ENCODE measurements at places on chromosomes 4 and X.
A peak's percentile ranks its signal among the peaks of the same experiment; 100 is the strongest.

- DNase-seq = no peak
Observed at GRCh38 chrX:21798677-21799219, 40.7 kb upstream of the MBTPS2 start.

DNA sequence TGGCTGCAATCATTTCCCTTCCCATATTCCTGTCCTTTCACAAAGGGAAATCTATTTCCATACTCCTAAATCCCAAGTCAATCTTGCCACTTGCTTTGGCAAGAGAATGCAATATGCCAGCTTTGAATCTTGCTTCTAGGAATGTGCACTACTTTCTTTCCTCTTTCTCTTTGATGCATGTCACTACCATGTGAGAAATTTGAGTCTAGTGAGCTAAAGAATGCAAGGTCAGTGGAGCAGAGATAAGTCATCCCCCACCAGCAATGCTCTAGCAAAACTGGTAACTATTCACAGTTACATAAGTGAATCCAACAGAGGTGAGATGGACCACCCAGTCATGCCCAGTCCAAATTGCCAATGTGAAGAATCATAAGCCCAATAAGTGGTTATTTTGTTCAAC lies 910.4 kb downstream of the RAB28 start:
- DNase-seq = no peak

- DNase-seq = no peak
Observed at GRCh38 chr4:145732001-145732815, 52.3 kb downstream of the C4orf51 start.

DNA sequence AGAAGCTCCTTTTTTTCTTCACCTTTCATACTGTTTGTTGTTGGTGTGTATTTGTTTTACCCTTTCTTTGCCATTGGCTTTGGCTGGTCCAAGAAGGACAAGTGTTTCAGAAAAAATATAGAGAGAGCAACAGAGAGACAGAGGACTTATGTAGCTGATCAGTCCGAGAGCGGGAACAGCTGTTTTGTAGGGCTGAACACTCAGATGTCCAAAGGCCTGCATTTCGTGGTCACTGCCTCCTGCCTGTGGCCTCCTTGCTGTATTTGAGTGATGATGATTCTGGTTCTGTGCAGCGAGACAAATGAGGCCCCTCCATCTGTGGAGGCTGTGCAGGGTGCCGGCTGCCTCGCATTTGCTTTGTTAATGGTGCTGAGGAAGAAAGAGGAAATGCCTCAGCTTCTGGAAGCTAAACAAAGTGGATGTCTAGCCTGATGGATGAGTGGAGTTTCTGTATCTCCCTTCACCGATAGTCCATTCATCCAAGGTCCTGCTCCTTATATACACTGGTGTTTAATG lies 19.8 kb upstream of the STOX2 start:
- DNase-seq = no peak

DNA sequence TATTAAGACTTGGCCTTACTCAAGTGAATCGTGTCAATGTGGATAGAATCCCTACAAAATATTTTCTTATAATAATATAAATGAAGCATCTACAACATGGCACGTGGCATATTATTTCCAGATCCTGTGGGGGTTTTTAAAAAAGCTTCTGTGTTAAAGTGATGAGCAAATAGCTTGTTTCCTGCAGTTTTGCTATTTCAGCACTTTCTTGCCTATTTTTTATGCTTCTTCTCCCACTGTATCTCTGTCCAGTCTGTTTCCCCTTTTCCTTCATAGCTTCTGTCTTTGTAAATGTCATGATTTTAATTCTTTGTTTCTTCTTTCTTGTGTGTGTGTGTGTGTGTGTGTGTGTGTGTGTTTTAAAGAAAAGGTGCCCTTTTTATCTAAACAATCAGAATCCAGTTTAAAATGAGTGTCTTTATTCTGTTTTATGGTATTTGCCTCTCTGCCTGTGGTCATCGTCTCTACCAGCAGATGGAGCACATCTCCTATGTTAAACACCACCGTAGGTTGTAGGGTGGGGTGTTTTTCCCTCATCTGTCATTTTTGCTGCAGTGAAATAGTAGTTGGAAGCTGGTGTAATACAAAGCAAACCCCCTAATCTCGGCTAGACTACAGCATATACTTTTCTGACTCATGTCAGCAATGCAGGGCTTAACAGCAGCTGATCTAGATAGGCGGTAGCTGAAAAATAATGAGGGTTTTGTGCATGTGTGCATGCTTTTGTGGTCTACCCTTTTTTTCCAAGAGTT lies 33.1 kb downstream of the FTHL17 start:
- no peak for DNase-seq

DNA sequence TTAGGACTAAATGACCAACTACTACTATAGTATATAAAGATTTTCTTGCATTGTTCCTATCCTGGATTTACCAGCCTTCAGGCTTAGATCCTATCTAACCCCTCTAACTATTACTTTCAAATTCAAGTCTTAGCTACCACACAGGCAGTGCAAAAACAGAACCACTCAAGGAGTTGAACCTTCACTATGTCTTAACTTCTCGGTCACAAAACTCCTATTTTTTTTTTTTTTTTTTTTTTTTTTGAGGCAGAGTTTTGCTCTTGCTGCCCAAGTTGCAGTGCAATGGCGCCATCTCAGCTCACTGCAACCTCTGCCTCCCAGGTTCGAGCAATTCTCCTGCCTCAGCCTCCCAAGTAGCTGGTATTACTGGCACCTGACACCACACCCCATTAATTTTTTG lies 6.3 kb upstream of the FAM200B start:
- no peak for DNase-seq

DNA sequence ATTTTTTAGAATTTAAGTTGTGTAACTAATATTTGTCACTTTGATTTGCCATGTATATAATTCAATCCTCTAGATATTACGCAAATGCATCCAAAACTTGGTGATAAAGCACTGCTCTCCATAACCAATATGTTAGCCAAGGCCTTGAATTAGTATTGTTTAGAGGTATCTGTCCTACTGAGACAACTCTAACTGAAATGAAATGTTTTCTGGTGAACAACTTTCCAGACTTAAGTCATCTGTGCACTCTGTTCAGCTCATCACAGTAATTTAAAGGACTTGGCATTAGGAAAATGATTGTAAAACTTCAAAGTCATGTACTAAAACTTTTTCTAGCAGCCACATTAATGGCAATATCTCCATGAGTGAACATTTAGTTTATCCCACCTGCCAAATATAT lies 73.1 kb downstream of the HPGD start:
- DNase-seq = no peak

DNA sequence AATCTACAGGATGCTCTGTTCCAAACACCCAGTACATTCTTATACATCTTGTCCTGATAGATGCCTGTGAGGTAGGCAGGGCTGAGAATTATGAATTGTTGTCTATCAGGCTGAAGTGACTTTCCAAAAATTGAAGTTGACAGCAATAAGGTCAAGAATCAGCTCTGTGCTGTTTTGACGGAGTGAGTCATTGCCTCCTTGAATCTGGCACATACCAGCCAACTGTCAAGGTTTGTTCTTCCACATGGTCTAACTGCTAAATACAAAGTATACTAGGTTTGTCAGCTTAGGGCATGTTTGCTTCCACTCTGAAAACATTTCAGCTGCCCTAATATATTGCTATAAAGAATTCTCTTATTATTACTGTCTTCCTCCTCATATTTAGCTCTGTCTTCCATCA lies 32.3 kb downstream of the SH3RF1 start:
- no peak for DNase-seq

DNA sequence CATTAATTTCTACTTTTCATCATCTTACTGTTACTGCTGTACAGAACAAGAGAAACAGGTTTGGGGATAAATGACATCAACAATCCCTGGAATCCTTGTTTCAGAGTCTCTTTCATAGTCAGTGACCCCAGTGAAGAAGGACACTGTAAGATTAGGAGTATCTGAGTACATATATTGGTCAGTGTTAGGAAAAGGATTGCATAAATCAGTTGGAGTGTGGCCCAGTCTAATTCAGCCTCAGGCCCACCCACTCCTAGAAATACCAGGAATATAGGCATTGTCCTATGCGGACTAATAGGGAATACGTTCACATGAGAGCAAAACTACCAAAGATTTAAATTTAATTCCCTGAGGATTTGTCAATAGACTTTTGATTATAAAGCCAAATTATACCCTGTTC lies 237.8 kb downstream of the LDB2 start:
- no peak for DNase-seq

DNA sequence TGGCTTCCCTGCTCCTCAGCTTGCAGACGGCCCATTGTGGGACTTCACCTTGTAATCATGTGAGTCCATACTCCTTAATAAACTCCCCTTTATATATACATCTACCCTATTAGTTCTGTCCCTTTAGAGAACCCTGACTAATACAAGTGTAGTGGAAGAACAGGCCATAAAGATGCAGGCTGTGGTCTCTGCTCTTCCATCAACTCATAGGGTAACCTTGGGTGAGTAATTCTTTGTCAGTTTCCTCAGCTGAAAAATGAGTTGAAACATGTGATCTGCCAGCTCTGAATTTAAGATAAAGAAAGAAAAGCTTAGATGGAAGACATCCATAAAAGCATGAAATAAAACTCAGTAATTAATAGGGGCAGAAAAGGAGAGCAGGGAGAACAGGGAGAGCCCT lies 103.6 kb downstream of the ENOX2 start:
- no peak for DNase-seq

DNA sequence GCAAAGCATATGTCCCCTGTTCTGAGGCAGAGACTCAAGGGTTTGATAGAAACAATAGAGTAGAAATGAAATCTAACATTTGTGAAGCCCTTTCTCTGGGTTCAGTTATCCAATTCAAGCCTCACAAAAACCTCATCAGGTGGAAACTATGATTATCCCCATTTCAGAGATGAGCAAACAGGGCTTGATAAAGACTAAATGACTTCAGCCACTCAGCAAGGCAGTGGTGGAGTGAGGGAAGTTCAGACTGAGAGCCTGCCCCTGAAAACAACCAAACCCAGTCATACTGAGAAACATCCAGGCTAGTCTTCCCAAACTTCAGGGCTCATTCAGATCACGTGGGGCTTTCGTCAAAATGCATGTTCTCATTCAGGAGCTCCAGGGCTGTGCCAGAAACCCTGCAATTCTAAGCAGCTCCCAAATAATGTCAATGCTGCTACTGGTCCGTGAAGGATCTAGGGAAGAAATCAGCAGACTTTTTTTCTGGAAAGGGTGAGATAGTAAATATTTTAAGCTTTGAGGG lies 109.6 kb upstream of the KIT start:
- DNase-seq = no peak

DNA sequence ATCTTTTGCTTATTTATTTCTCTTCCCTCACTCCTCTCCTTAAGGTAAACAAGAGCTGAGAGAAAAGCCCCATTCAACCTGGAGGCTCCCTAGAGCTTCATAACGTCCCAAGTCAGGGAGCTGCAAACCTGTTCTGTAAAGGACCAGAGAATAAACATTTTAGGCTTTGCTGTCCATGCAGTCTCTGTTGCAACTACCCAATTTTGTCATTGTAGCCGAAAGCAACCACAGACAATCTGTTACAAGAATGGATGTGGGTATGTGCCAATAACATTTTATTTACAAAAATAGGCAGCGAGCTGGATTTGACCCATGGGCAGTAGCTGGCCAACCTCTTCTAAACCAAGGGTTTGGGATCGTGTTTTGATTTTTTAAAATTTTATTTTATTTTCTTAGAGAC lies 71.3 kb upstream of the TBL1X start:
- DNase-seq = no peak

- DNase-seq = no peak
Observed at GRCh38 chr4:128847082-128847724, 37.7 kb downstream of the JADE1 start.

GRCh38 chr4:185771711-185772390 lies 40.1 kb downstream of the SORBS2 start:
- DNase-seq = no peak

- peak; percentile 19 for DNase-seq
Observed at GRCh38 chrX:67545893-67546495, 2.2 kb downstream of the AR start.

DNA sequence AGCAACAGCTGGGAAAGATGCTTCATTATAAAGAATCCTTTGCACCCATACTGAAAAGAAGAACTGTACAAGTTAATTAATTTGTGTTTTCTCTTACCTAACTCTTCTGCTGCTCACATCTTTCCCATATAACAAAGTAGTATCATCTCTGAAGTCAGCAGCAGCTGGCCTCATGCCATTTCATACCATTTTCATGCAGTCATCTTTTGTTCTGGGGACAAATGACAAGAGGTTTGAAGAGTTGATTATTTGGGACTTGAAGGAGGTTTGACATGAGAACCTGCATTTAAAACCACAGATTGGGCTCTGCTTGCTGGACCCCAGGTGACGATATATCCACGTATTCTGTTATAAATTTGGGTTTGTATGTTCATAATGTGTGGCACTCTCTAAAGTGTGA lies 430.3 kb downstream of the SPRY1 start:
- no peak for DNase-seq

GRCh38 chrX:107384397-107385105 lies 64.9 kb upstream of the FRMPD3 start:
- DNase-seq = no peak

DNA sequence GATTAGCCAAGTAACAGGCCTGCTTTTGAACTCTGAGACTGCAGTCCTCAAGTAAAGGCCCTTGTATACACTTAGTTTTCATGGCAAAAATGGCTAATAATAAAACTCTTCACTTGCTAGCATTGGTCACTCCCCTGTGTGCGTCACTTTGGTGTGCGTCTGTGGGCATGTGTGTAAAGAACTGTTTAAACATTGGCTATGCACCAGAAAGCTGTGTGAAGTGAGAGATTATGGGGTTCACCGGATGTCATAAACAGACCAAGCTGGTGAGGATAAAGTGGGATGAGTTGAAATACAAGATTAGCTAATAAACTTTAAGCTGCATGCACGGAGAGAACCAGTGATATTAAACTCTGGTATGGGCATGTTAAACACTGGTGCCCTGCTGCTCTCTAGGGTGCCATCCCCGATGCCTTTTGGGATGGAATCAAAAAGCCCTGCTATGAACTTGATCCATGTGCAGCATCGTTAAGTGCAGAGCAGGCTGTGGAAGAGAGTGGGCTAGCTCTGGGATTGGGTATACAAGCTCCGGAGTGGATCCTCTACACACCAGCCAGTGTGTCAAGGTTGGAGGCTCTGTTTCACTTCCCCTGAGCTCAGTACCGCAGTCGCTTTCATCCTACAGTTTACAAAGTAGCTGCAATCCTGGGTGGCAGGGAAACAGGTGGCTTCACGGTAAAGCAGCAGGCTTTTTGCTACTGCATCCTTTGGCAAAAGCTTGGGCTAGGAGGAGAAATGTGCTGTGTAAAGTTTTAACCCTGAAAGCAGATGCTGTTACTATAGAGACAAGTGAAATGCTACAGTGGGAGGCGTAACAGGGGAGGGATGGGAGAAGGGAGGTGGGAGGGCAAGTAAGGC lies 108.3 kb upstream of the SLC4A4 start:
- DNase-seq = no peak

DNA sequence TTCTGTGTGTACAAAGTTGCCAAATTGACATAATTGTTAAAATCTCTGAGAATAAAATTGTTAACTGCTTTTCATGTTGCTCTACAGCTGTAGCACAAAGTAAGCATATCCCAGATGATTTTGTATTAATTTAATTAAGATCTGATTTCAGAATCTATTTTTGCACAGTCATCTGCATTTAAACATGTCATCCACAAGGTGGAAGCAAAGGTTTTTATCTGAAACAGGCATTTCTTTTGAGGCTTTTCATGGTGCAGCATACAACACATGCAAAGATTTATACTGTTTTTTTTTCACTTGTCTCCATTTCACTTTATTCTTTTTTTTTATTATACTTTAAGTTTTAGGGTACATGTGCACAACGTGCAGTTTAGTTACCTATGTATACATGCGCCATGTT lies 51.2 kb downstream of the GC start:
- DNase-seq = no peak

GRCh38 chr4:147678796-147679549 lies 5.0 kb downstream of the PRMT9 start:
- no peak for DNase-seq

GRCh38 chr4:136320465-136320813 lies 1211.9 kb downstream of the PCDH18 start:
- no peak for DNase-seq

Data from posterior cingulate gyrus (tissue), 11 donors.